ENCODE measurements at places on chromosomes 1 and 21.

DNA sequence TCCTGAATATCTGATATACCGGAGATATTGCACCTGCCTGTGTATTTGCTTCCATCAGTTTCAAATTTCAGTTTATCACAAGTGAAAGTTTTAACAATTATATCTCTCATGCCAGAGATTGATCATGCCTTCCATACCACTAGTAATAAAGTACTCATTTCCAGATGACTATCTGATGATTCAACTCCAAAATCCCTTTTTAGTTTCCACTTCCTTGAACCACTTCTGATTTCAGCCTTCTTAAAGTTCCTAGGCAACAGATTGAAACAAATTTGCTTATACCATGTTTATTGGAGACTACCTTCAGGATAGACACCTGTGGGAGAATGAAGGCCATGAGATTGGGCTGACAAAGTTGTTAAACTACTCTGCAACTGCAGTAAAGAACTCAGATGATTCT, 21.5 kb upstream of the COL11A1 start:
- DNase-seq, result no peak

DNA sequence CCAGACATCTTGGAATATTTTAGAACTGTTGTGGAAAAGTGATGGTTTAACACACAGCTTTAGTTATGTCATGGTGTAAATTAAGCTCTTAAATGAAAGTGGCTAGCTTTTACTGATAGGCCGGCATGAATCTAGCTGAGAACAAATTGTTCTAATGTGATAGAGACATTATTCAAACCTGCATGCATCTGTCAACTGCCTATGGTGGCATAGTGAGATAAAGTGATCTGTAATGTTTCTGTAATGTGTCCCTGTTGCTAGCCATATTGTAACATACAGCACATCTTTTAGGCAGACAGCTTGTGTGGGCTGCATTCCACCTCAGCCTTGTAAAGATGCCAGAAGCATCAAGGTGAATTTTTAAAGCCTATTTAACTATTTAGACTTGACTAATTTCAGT, 16.0 kb downstream of the LRIG2 start:
- DNase-seq, result no peak

GRCh38 chr1:171841931-171842761, 848 bp downstream of the DNM3 start:
- DNase-seq, result peak; percentile 5

DNA sequence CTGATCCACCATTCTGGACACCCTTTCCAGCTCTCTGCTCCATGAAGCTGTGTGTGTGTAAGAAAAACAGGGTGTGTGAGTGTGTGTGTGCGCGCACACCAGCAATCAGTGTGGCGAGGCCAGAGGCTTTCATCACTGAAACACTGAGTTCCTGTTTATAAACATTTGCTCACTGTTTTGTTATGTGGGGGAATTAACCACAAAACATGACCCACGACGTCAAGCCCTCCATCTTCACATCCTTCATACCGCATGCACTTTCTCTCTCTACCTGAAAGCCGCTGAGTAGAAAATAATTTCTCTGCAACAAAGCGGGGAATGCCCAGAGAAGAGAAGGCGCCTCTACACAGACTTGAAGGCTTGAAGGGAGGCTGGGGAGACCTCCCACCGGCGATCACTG, 148.9 kb upstream of the IRF2BP2 start:
- no peak for DNase-seq

GRCh38 chr21:25103500-25104207, 503.6 kb downstream of the MRPL39 start:
- no peak for DNase-seq

DNA sequence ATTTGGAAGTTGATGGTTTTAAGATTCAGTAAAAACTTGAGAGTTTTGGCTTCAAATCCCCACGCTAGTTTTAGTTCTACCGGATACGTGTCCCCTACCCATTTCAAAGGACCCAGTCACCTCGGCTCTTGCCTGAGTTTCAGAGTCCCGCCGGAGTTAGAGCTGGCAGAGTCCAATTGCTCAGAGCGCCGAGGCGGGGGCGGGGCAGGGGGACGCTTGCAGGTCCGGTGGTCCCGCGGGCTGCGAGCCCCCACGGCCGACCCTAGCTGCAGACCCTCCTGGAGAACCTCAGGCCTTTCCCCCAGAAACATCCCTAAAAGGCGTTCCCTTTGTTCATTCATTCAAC, 765 bp upstream of the VPS45 start:
- peak; percentile 42 for DNase-seq

GRCh38 chr1:172375211-172375631, 45.3 kb upstream of the C1orf105 start:
- DNase-seq, result no peak

- no peak for DNase-seq
Measured at GRCh38 chr1:170176772-170177171, 31.0 kb downstream of the NTMT2 start.

GRCh38 chr1:216892581-216893160, 169.4 kb upstream of the ESRRG start:
- no peak for DNase-seq

DNA sequence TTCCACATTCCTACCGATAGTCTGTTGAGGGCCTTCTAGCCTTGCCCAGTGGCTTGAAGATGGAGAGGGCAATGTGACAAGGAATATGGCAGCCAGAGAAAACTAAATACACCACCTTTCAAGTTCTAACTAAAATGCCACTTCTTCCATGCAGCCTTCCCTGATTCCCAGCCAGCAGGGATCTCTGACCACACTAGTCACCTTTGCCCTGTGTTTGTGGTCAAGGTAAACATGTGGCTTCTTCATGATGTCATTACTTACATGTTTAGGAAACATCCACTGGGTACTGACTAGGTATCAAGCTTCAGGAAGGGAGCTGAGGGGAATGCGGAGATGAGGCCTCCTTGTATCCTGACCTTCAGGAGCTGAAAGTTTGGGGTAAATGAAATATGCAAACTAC, 21.6 kb downstream of the IFNLR1 start:
- no peak for DNase-seq

- no peak for DNase-seq
Measured at GRCh38 chr1:31586376-31587327, 10.3 kb downstream of the TINAGL1 start.

GRCh38 chr1:36918604-36919003, 115.7 kb downstream of the GRIK3 start:
- no peak for DNase-seq

DNA sequence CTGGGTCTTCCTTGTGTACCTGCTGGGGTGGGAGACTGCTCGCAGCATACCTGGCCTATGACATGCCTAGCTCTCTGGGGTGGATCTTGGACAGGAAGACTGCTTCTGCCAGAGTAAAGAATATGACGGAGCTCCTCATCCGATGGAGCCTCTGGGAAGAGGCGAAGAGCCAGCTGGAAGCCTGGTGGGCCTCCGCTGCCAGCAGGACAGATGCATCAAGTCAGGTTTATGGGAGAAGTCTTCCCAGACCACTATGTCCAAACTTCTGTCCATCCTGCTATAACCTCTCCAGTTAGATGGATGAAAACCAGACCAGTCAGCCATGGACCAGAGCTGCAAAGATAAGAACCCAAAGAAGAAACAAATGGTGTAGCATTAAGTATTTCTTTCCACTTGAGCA, 27.7 kb upstream of the NGF start:
- DNase-seq, result no peak

- no peak for DNase-seq
Measured at GRCh38 chr1:239931341-239931740, 160.3 kb upstream of the FMN2 start.

GRCh38 chr1:198830412-198830811, 191.6 kb downstream of the PTPRC start:
- DNase-seq, result no peak

- DNase-seq, result no peak
Measured at GRCh38 chr1:231691618-231692259, 65.1 kb downstream of the DISC1 start.

GRCh38 chr1:58809325-58810010, 25.6 kb upstream of the JUN start:
- no peak for DNase-seq

DNA sequence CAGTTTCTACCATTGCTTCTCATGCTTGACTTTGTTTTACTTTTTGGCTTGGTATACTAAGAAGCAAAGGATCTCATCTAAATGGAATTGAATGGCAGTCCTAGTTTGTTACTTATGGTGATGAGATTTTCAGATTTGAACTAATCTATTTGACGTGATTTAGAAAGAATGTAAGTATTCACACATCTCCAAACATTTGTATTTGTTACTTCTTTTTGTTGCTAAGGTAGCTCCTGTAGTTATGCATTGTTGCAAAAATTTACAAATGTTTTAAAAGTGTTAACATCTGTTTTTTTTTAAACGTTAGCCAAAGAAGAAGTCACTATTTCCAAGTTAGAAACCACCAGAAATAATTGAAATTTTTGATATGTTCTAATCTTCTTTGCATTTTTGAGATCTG, 222.5 kb downstream of the RPS6KC1 start:
- DNase-seq, result no peak

GRCh38 chr1:21232044-21232443, 55.3 kb upstream of the EIF4G3 start:
- DNase-seq, result peak; percentile 65

DNA sequence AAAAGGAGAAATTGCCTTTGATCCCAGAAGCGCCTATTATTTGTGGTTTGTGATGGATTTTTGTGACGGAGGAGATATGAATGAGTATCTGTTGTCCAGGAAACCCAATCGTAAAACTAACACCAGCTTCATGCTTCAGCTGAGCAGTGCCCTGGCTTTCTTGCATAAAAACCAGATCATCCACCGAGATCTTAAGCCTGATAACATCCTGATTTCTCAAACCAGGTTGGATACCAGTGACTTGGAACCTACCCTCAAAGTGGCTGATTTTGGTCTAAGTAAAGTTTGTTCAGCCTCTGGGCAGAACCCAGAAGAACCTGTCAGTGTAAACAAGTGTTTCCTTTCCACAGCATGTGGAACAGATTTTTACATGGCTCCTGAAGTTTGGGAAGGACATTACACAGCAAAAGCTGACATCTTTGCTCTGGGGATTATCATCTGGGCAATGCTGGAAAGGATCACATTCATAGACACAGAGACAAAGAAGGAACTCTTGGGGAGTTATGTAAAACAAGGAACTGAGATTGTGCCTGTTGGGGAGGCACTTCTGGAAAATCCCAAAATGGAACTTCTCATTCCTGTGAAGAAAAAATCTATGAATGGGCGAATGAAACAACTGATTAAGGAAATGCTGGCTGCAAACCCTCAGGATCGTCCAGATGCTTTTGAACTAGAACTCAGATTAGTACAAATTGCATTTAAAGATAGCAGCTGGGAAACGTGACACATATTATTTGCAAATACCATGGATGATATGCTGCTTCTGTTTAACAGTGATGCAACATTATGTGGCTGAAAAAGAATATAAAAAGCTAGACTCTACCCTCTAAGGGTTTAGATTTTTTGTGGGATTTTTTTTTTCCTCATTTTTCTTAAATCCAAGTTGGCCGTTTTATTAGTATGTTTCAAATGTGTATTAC, 10.5 kb downstream of the PDIK1L start:
- no peak for DNase-seq

- no peak for DNase-seq
Measured at GRCh38 chr1:79599257-79599656, 592.7 kb upstream of the ADGRL4 start.

- DNase-seq, result peak; percentile 48
Measured at GRCh38 chr1:88983791-88984559, 8.5 kb downstream of the KYAT3 start.

- DNase-seq, result no peak
Measured at GRCh38 chr1:232688398-232688797, 58.5 kb upstream of the SIPA1L2 start.

DNA sequence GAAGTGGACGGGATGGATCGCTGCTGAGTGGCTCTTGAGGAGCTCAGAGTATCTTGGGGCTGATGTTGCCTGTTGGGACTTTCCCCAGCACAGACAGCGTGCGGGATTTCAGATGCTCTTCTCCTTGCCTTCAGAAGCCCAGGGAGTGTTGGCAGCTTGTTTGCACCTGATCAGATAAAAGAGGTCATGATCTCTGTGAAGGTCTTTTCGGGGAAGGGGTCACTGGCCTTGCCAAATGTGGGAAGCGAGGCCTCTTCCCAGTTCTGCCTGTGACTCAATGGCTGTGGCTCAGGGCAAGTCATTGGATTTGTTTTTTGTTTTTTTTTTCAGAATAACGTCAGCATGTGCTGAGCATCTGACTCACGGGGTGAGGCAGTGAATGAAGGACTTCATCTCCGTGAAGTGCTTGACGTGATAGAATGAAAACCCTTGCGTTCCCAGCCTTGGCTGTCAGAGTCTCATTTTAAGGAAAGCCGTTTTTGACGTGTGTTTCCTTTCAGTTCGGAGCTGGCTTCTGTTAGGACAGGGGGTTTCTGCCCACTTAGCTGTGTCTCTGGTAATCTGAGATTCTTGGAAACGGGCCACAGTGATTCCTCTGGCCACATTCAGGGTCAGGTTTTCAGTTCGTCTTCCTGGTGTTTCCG, 46.7 kb downstream of the GALNT2 start:
- peak; percentile 51 for DNase-seq

DNA sequence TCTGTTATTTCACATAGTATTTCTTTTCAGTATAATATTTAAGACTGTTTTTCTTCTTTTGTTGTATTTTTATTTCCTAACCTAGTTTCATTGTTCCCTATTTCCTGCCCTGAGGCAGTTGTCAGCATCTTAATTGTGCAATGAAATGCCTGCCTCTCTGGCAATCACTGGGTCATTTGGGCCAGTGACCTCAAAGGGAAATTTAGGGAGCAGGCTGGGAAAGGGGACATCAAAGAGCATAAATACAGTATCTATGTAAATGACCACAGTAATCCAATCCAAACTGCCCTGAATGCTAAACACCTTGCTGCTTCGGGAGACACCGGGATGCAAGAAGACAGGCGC, 147.8 kb downstream of the TLR5 start:
- no peak for DNase-seq

DNA sequence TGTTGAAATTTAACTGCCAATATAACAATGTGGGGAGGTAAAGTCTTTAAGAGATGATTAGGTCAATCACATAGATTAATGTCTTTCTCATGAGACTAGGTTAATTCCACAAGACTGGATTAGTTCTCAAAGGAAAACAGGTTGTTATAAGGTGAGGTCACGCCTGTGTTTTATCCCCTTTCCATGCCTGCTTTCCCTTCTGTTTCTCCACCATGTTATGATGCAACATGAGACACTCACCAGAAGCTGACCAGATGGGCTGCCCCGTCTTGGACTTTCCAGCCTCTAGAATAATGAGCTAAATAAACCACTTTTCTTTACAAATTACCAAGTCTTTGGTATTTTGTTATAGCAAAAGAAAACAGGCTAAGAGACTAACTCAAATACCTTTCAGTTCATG, 70.8 kb downstream of the DDAH1 start:
- no peak for DNase-seq

- DNase-seq, result no peak
Measured at GRCh38 chr1:87174724-87175245, 153.9 kb upstream of the LMO4 start.

DNA sequence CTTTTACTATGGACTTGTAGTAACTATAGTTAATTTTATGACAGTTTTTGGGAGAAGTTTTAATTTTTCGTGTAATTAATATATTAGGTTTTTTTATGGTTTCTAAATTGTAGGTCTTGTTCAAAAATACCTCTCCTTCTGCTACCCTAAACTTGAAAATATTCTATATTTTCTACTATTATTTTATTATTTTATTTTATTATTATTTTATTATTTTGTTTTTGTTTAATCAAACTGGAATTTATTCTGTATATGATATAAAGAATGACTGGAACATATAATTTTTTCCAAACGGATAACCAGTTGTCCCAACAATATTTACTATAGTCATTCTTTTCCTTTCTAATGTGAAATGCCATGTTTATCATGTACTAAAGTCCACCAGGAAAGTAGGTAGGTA, 17.1 kb upstream of the AGO4 start:
- no peak for DNase-seq

- DNase-seq, result no peak
Measured at GRCh38 chr1:246724731-246725095, 504 bp downstream of the SCCPDH start.

All from kidney capillary endothelial cell (primary cell).